T1000 (cell line): ENCODE measurements at places on chromosomes 2 and 18.

GRCh38 chr18:48672671-48673340 lies 134.0 kb downstream of the CTIF start:
- no peak for DNase-seq

- no peak for DNase-seq
Measured at GRCh38 chr2:37453027-37453426, 108.6 kb downstream of the QPCT start.

DNA sequence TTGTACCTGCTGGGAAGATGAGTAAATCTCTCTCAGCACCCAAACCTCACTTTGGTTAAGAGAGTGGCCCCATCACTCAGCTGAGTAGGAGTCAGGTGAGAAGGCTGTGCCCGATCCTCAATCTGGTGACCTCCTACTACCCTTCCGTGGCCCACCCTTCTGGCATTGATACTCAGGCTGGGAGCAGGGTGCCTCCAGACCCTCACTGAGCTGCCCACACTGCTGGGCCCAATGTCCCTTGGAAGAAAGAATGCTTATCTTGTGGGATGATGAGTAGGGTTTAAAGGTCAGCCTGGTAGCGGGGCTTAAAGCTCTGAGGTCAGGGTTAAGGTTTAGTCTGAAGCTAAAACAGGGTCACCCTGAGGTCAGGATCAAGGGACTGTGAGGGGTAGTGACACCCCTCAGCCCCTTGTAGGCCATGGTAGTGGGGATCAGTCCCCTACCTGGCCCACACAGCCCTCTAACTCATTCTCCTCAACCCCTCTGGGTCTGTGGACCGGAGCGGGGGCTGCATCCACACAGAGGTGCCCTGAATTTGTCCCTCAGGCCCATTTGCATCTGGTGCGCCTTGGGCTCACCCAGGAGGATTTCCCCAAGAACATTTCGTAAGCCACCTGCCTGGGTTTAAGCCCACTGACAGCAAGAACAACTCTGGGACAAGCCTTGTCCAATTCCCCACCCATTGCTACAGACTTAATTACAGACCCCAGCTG lies 123.8 kb downstream of the CYP26B1 start:
- no peak for DNase-seq

GRCh38 chr18:50803592-50803991 lies 16.2 kb downstream of the MRO start:
- no peak for DNase-seq

- DNase-seq = no peak
Measured at GRCh38 chr2:237806334-237806733, 7.8 kb downstream of the RBM44 start.

DNA sequence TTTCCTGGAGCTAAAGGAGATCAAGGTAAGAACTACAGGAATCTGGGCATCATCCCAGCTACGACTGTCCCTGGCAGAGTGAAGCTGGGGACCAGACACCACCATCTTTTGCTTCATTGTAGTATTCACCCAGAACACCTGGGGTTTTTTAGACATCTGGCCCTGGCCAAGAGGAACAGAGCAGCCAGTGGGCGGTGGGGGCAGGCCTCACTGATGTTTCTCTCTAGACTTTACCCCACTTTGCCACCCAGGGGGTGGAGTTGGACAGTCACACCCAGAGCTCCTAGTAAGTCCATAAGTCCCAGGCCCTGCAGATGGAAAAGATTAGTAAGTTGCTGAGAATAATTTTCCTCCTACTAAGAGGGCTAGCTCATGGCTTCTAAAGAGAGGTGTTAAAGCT lies 39.6 kb downstream of the MARCO start:
- no peak for DNase-seq

GRCh38 chr2:102486941-102487702 lies 14.1 kb downstream of the SLC9A4 start:
- no peak for DNase-seq

DNA sequence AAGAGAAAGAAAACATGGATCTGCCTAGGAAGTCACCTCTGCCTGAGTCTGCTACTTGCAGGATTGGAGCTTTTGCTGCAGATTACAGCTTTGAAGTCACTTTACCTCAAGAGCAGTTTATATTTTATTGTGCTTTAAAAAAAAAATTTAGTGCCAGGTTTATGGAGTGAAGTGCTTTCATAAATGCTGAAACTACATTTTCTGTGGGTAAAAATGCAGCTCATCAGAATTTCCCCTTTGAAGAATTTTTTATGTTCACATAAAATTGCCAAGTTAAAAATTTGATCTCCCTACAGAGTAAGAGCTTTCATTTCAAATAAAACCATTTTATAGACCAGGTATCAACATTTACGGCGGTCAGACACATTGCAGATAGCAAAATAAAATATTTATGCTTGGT lies 25.2 kb downstream of the BCL2L11 start:
- DNase-seq = no peak

DNA sequence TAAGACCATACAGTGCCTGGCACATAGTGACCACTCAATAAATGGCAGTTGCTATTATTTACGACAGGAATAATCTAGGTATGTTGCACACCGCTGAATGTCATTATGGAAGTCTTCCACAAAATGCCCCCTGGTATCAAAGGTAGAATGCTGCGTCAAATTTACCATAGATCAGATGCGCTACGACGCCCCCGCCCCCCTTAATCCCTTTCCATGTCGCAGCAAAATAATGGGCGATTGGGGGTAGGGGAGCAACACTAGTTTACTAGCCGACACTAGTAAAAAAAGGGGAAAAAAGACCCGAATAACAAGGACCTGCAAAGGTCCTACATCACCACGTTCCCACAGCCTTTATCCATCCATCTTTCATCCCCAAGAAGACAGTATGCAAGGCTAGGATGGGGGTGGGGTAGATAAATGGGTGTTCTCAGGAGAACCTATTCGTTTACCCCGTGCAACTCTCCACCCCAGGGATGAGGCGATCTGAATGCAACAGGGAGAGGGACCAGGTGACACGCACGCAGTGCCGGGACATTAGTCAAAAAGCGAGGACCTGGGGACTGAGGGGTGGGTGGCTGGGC lies 455 bp downstream of the PREPL start:
- no peak for DNase-seq

- DNase-seq = no peak
Measured at GRCh38 chr2:210727549-210727948, 171.2 kb downstream of the CPS1 start.

DNA sequence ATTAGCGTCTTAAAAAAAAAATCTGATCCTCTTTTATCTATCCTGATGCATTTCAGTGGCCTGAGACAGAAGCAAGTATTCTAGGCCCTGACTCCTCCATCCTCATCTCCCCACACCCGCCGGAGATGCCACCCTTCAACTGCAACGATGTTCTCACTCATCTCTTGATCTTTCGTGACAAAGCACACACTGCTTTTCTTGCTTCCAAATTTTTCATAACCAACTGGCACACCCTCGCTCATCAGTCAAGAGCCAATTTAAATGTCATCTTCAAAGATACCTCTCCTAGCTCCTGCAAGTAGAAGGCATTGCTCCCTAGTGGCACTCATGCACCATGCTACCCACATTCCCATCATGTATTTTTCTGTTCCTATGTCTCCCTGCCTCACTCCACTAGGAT lies 115.0 kb downstream of the STK39 start:
- DNase-seq = no peak

GRCh38 chr2:129233751-129234406 lies 745.6 kb upstream of the RAB6C start:
- no peak for DNase-seq

DNA sequence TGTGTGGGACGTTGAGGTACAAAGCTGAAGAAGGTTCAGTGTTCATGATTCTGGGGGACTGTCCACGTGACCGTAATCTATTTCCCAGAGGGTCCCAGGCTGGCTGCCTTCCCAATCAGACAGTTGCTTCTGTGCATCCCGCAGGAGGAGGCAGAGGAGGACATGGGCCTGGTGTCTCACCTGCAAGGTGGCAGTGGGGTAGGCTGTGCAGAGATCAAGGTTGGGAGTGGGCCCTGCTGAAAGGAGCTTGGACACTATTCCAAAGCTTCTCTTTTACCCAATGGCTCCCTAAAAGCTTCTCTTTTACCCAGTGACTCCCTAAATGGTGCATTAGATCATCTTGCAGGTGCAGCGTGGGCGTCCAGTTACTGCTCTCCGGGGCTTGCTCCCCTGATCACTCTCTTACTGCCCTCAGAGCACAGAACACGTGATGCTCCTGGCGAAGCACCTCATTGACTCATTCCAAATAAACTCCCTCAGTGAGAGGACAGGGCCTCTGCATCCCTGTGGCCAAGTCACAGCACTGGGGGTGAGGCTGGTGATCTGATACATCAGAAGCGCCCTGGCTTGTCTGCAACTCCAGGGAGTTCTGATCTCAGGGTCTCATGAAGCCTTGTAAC lies 41.5 kb downstream of the RNF144A start:
- no peak for DNase-seq

DNA sequence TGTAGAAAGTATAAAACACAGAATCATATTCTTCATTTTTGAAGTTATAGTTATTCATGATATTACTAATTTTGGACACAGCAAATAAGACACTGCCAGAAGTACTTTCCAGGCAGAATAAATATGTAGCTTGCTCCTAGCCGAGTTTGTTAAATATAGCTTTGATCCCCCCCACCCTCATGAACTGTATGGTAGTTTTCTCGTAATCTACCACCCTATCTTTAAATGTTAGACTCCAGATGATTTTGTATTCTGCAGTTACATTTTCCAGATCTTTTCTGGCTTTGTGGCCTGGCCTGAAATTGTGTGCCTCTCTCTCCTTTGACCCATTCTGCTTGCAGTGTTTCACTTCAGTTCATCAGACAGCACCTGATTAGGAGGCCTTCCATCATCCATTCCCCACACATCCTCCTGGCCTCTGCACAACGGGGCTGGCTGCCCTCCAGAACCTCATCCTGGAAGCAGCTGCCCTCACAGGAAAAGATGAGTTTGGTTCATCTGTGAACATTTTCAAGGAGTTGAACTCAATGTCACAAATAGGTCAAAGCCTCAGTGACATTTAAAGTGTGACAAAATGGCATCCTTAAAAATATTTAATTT lies 4.7 kb upstream of the KCNJ3 start:
- no peak for DNase-seq

- DNase-seq = no peak
Measured at GRCh38 chr2:150916467-150917396, 344.9 kb downstream of the RBM43 start.

DNA sequence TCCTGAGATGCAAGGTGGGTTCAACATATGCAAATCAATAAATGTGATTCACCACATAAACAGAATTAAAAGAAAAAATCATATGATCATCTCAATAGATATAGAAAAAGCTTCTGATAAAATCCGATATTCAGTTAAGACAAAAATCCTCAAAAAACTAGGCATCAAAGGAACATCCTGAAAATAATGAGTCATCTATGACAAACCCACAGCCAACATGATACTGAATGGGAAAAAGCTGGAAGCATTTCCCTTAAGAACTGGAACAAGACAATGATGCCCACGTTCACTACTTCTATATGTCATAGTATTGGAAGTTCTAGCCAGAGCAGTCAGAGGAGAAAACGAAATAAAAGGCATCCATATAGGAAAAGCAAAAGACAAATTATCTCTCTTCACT lies 80.4 kb downstream of the MYO3B start:
- no peak for DNase-seq

GRCh38 chr2:36549165-36549574 lies 48.8 kb downstream of the FEZ2 start:
- no peak for DNase-seq

DNA sequence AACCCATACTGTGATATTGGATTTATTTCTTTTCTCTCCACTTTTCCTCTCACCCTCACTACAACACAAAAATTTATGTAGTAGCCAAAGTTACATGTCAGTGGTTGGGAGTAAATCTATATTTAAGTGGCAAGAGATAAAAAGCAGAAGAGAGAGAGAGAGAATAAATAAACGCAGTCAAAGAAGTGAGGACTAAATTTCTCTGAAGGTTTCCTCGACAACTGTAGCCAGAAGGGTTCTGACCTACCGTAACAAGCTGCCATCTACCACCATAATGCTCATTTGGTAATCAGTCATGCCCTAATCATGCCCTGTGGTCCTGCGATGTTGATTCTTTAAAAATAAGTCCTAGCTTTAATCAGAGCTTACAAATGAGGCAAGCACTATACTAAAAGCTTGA lies 9.1 kb downstream of the ARHGAP28 start:
- DNase-seq = no peak

DNA sequence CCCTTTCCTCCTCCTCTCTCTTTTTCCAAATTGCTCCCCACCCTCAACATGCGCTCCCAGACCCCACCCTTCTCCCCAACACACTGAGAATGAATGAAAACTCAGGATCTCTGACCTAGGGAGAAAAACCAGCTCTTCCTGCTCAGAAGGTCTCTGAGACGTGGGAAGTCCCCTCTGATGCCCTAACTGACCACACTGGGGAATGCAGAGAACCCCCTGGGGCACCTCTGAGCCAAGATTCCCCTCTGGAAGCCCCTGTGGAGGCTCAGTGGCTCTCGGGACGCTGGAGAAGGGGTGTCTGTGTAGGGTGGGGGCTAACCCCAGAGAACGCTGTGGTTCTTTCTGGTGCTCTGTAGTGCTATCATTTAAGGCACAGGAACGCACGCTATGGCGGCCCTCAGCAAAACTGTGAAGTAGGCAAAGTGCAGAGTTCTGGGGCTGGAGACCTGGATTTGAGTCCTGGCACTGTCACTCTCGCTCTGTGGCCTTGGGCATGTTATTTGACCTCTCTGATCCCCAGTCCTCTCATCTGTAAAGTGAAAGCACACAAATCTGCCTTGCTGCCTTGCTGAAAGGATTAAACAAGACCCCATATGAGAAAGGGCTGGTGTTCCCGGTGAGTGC lies 17.1 kb downstream of the ATOH8 start:
- no peak for DNase-seq

- DNase-seq = no peak
Measured at GRCh38 chr2:219448776-219449341, 14.2 kb downstream of the SPEG start.

DNA sequence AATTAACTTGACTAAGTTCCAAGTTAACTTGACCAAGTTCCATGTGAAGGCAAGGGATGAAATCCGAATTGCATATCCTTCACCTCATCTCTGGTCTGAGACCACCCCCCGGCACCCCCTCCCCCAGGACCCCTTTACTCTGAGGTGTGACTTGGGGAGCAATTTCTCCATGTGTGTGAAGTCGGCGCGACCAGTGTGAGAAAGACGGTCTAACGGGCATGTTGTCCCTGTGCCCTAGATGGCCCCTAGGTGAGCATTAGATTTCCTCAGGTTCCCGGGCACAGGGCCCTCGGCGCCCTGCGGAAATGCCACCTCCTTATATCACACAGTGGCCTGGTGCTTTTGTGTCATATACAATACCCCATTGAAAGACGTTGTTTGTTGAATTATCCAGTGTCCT lies 137.1 kb downstream of the CTIF start:
- no peak for DNase-seq
